Fibroblast of skin of back (primary cell): ENCODE measurements at places on chromosomes 1 and 21.
A peak's percentile ranks its signal among the peaks of the same experiment; 100 is the strongest.

GRCh38 chr1:58546520-58547308 is at the start of gene OMA1:
OMA1 (minus strand) TSS chr1:58546726; CDS start chr1:58539294, 7,432 bp downstream.
- peak; percentile 96 for DNase-seq

DNA sequence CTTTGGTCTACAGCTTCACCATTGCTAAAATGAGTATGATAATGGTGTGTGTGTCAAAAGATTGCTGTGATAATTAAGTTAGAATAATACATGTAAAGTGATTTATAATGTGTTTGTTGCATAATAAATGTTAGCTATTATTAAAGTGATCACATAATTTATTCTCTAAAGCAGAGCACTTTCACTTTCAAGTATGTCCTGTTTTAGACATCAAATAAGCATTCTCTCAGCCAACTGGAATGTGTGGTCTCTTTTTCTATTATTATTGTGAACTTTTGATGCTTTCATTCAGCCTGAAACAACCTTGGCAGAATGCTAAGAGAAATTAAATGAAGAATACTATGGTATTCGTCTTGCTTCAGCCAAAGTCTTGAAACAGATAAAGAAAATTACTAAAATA is 102.8 kb upstream of the COL11A1 start:
- peak; percentile 77 for DNase-seq

DNA sequence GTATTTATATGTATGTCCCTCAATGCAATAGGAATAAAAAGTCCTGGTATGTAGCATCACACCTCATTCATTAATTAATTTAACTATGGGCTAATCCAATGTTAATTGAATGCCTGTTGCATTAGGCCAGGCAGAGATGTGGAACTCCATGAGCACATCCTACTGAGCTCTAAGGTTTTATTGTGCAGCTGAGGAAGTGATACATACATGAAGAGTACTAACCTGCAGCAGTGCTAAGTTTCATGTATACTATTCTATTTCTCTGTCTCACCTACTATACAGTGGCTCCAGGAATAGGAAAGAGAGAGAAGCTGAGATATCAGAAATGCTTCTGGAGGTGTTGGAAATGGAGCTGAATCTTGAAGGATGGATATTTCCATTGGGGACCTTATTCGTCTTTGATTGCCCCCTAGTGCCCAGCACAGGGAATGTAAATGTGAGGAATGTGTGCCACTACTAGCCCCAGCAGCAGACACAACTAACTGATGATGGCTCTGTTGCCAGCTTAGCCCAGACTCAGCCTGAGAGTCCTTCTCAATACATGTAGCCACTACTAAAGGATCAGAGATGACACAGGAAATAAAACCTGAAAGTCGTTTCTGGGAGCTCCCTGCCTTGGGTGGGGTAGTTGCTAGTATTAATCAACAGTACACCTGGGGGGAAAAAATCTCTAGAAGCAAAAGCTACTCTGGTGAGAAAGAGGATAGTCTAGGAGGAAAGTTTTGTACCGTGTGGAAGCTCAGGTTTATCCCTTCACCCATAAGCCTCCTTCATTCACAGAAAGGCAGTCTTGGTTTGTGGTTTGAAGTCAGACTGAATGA is 173.3 kb upstream of the FOXD3 start:
- DNase-seq = peak; percentile 45

- no peak for DNase-seq
Measured at GRCh38 chr1:219757890-219758289, 145.0 kb upstream of the ZC3H11B start.

- DNase-seq = no peak
Measured at GRCh38 chr1:46612937-46613660, 3.5 kb downstream of the MOB3C start.

GRCh38 chr1:91314643-91315042 is 90.0 kb downstream of the HFM1 start:
- DNase-seq = no peak

DNA sequence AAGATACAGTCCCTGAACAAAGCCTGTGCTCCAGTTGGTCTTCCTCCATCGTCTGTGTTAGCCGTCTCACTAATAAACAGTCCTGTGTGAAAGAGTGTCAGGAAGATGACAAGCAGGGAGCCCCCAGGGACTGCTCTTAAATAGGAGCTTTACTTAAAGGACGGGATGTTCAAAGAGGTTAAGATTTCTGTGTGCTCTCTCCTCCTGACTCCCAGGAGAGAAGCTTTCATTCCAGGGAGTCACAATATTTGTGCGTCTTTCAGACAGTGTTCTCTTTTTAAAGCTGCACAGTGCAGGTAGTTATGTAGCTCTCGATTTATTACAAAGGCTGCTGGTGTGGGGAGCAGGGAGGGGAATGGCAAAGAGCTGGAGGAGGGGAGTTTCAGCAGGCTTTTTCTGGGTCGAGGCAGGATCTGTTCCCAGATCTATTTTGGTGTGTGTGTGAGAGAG is 43.5 kb downstream of the STYXL2 start:
- no peak for DNase-seq

DNA sequence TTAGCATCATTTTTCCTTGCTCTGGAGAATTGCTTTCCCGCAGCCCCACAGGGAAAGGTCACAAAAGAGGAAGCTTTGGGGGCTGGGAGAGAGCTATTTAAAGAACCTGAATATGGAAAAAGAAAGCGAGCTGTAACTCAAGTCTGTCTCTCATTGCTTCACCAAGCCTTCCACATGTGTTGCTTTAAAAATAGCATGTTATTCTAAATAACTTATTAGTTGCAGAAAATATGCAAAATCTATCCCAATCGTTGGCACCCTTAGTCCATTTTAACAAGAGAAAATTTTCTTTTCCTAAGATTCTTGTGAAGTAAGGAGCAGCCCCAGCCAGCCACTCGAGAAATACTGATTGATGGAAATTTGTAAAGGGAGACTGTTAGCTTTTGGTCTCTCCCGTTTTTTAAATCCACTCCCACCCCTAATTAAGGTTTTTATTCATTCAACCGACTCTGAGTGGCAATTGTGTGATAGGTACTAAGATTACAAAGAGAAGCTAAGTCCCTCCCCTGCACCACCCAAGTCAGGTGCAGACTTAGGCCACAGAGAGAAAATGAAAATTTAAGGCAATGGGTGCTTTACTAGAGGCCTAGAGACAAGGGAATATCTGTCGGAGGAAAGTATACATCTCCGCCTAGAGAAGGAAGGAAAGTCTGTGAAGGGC is 802 bp downstream of the CYP4X1 start:
- DNase-seq = no peak

GRCh38 chr1:200428482-200429205 is 18.8 kb upstream of the ZNF281 start:
- peak; percentile 74 for DNase-seq

- DNase-seq = no peak
Measured at GRCh38 chr1:178434899-178435435, 61.8 kb downstream of the CLEC20A start.

DNA sequence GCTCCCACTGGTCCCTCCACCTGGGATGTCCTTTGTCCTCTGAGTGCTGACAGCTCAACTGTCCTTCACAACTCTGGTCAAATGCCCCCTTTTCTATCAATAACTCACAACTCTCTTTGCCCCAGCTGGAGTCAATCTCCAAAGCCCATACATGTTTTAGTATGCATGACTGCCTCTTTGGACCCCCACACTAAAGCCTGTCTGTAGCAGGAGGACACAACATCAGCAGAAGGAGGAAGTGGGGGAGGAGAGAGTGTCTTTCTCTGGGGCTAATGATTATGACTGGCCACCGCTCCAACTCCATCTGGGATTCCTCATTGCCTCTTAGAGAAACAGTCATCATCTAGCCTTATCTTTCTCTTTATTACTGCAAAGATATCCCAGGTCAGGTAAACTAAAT is 186.6 kb upstream of the FGGY start:
- DNase-seq = no peak

DNA sequence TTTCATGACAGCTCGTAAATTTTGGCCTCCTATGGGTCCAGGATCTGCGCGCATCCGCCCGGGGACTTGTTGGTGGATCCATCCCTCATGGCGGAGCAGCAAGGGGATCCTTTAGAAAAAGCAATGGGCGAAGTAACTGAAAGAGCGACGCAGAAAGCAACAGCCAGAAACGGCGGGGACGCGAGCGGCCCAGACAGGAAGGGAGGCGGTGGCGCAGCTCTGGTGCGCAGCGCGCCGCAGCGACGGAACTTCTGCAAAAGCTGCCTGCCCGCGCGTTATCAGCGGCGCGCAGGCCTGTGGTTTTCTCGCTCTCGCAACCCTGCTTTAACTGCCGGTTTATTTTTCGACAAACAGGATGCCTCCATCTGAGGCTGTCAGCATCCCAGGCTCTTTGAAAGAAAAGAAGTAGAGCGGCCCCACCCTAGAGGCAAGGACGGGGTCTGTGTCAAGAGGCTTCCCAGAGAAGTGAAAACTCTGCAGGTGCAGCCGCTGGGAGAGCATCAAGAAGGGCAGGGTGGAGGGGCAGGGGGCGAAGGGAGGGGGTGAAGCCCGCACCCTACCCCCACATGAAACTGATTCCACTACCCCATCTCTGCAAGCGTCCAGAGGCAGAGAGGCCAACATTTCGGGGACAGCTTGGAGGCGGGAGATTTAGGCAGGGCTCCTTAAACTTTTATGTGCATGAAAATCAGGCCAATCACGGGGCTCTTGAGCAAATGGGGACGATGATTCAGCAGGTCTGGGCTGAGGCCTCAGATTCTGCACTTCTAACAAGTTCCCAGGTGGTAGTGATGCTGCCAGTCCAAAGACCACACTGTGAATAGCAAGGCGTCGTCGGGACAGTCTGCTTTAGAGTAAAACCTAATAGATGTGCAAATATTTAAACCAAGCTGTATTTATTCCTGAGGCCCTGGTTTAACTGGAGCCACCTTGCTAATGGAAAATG is 22.2 kb downstream of the RUNX1 start:
- DNase-seq = peak; percentile 45

DNA sequence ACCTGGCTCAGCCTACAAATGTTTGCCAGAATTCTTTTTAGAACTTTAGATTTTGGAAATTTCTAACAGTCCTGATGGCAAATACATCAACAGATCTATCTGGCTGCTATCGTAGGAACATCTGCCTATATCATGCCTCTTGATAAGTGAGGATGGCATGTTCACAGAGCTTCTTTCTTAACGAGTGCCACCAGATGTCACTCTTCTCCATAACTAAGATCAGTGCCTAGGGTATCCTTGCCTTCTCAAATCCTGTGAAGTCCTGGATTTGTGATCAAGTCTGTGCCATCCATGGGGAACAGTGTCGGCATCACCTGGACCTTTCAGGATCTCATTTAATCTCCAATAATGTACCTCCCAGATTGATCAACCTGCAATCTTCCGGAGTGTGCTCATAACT is 36.5 kb upstream of the CD5L start:
- peak; percentile 43 for DNase-seq

GRCh38 chr1:29240986-29241385 is 4.7 kb downstream of the PTPRU start:
- no peak for DNase-seq

GRCh38 chr21:32777269-32777668 is 5.7 kb upstream of the PAXBP1 start:
- peak; percentile 9 for DNase-seq

DNA sequence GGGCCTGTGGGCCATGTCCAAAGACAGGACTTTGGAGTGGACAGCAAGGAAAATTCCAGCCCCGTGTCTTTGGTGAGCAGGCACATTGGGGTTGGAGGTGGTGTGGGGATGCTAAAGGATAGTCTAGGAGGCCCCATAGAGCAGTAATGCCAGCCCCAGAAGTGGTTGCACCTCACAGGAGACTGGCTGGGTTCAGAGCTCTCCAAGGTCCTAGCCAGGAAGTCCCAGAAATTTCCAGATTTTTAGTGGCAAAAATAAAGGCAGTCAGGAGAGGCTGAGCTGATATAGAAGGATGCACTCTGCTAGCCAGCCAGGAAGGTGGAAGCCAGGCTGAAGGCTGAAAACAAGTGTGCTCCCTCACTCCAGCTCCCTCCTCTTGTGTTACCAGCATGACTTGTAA is 144.0 kb upstream of the KCND3 start:
- DNase-seq = no peak

DNA sequence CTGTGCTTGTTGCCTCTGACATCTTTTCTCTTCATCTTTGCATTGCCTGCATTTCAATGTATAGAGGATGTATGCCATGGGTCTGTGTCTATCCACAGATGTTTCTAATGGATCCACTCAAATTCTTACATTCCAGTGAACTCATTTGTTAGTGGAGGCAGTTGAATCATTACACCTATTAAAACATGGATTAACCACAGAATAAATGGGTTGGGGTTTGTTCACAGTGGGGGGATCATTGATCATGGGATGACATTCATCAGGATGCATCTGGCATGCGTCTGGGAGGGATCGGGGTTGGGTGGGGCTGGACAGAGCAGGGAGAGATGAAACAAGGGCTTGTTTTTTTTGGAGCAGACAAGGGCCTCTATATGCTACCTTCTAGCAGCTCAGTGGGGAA is 182.5 kb downstream of the RHOU start:
- peak; percentile 37 for DNase-seq

DNA sequence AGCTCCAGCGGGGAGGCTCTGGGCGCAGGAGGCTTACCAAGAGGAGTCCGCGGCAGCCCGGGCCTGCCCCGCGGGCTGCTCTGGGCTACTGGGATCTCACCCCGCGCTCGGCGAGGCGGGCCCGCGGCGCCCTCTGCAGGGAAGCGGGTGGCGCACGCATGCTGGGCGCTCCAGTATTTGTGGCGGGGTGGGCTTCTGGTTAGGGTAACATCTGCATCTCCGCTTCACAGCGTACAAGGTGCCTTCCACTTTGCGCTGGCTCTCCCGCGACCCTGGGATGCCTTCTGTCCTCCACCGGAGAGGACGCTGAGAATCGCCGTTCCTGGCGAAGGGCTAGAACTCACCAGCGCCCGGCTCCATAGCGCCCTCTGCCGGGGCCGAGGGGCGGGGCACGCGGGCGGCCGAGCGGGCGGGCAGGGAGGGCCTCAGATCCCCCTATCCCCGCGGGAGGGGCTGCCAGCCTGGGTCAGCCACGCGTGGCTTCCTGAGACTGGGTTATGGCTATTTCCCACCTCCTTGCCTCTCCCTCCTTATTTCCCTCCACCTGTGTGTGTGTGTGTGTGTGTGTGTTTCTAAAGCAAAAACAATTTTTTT is 46.6 kb upstream of the CTBS start:
- peak; percentile 76 for DNase-seq

DNA sequence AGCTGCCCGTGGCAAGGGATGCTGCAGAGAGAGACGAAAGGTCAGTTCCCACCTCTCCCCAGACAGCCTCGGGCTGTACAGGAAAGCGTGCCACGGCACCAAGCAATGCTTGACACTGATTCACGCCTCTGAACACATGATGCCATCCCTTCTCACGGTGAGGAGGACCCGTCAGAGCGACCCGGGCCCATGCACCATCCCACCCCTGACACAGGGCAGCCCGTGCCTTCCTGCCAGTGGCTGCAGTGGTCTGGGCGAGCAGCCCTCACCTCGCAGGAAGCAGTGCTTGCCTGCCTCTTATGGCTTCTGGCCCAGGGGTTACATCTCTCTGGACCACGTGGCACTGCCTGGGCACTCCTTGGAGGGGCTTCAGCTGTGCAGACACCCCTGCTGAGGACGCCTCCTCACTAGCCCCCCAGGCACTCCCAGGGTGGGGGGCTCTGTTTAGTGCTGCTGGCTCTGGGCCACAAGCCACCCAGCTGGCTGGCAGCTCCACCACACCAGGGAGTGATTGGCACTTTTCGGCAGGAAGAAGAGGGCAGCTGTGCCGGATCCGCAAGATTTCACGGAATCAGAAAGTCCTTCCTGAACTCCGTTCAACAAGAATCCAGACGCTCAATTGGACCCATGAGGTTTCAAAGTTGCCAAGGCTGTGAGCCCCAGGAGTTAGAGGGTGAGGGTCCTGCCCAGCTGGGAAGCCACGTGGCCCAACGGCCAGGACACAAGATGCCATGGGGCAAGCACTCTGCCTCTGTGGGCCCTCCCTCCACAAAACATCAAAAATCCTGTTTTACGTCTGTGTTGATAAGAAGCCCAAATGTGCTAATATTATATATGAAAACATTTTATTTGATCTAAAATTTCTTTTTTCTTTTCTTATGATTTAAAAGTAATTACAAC is 34.8 kb upstream of the SLC19A1 start:
- DNase-seq = no peak

- DNase-seq = no peak
Measured at GRCh38 chr1:208068407-208068806, 157.5 kb upstream of the CD34 start.
